ENCODE measurements at places on chromosomes 2 and 18.

- DNase-seq = no peak
Measured at GRCh38 chr2:69985688-69986087, 24.3 kb upstream of the ASPRV1 start.

DNA sequence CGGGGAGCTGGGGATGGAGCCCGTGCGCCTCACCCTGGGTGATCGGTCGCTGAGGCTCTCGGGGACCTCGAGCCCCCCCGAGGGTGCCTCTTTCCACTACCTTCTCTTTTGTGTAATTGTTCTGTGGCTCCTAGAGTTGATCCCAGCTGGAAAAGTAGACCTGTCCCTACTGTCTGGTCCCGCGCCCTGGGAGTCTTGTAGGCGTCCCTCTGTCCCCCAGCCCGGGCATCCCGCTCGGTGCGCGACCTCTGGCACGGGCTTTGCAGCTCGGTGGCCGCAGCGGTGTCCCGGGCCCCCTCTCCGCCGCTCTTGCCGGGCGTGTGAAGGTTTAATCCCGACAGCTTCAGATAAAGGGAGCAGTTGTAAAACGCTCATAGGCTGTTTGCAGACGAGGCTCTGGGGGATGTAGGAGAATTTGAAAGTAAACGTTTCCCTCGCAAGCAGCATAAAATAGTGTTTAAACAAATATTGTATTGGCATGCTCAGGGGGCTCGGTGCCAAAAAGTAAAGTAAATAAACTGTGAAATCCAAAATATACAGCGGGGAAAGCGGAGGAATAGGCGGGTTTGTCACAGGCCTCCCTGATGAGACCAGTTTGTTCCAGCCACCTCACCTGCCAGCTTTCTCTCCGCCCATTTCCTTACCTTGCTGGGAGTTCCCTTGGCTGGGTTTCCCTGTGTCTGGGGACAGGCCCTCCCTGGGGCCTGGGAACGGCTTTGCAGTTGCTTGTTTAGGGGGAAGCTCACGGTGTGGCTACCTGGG lies 1.9 kb downstream of the GLI2 start:
- no peak for DNase-seq

DNA sequence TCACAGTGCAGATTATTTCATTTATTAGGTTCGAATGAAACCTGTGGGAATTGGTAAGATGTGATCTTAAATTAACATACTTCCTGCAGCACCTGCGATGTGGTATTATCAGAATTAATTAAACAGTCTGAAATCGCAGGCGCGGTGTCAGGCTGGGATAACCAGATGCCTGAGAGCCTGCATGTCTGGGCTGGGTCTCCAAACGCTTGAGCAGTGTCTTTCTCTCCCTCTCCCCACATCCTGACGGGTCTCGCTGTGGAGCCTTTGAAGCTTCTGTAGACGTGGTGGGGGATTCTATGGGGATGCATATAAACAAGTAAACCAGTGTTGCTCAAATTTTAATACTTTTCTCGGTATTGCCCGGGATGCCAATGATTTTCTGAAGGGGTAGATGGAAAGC lies 366.2 kb upstream of the SPRED2 start:
- no peak for DNase-seq

DNA sequence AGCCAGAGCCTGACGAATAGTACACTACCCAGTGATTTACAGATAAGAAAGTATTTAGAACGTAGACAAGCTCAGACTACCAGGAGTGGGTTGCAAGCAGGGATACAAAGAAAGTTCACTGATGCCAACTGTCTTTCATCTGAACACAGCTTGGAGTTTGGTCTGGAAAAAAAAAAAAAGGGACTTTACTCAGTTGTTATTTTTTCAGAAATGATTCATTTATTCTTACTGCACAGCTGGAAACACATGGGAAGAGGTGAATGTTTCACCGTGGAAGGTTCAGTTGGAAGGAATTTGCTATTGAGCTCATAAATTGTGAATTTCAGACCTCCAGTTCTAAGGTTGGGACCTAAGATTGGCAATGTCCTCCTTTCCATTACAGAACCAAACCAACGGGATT lies 259.7 kb downstream of the ETAA1 start:
- no peak for DNase-seq

DNA sequence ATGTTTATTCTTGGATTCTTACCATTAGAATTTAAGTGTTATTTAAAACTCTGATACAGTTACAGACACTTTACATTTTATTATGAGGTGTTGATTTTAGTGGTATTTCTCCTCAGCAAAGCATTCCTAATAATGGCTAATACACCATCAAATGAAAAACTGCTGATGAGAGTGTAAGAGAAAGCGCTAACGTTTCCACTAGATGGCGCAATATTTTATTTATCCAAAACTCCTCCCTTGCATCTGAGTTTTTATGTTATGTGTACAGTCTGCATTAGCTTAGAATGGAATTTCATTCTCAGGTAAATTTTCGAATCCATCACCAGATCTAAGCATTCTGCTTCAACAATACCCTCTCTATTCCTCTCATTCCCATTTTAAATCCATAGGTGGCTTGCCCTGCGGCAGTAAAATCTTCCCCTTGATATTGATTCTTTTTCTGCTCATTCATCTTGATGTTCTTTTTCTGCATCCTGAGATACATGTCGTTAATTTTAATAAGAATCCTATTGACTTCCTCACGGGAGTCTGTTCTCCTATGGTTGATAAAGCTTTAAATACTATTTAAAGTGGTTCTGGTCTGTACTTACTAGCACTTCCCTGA lies 53.9 kb downstream of the PRKRA start:
- DNase-seq = no peak

GRCh38 chr2:190583507-190584337 lies 49.2 kb upstream of the NEMP2 start:
- no peak for DNase-seq

DNA sequence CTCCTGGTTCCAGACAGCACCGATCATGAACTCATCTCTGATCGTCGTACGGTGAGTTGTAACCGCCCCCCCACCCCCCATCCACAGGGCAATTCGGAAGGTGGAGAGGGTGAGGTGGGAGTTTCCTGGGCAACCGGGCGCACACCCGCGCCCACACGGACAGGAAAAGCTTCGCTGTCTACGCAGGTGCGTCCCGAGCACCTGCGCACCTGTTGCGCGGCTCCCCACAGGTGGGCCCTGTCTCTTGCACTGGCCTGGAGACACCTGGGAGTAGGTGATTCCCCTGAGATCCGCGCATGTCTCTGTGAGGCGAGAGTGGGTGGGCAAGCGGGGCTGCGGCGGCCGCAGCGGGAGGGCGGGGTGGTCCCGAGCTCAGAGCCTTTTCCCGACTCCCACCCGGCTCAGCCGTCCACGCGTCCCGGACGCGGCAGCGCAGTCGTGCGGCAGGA lies 459 bp upstream of the ATP6V1C2 start:
- DNase-seq = no peak

DNA sequence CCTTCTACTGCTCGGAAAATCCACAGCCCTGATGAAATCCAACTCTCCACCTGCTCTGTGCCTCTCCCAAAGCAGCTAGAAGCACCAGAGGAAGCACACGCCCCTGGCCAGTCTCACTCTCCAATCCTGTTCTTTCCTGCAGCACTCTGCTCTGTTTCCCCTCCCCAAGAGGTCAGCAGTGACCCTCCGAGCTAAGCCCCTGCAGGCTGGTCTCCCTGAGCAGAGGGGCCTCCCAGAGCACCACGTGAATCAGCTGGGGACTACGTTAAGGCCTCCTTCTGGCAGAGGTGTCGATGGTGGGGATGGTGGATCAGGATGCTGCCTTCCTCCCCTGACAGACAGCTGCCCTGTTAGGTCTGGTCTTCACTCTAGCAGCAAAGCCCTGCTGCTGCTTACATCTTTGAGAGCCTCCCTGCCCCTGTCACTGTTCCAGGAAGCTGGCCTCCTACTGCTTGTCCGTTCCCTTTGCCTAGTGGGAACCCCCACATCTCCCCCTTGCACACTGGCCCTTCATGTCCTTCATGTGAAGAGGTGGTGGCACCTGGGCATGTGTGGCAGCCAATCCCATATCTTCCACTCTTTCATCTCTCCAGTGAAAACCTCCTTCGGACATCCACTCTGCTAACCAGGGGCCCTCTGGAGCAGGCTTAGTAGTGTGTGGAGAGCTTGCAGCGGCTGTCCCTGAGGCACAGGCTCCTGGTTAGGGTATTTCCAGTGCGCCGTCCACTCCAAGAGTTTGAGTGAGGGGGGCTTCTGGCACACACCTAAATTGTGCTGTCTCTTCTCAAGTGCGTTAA lies 307.5 kb upstream of the HS6ST1 start:
- no peak for DNase-seq

- DNase-seq = no peak
Measured at GRCh38 chr2:206173147-206173546, 13.5 kb downstream of the EEF1B2 start.

DNA sequence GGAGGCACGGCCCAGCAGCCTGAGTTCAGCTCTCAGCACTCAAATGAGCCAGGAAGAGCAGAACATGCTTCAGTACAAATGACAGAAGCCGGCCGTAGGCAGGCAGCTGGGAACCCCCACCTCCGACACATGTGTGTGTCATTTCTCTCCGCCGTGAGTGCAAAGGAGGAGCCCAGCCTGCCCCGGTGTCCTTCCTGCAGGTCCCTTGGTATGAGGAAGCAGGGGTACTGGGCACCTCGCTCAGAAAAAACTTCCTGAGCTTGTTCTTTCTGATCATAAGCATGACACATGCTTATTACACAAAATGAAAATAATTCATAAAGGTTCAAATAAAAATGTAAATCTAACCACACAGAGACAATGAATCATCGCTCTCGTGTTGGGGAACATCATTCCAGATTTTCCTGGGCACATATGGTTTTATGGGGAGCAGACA lies 35.3 kb downstream of the KCNF1 start:
- no peak for DNase-seq

DNA sequence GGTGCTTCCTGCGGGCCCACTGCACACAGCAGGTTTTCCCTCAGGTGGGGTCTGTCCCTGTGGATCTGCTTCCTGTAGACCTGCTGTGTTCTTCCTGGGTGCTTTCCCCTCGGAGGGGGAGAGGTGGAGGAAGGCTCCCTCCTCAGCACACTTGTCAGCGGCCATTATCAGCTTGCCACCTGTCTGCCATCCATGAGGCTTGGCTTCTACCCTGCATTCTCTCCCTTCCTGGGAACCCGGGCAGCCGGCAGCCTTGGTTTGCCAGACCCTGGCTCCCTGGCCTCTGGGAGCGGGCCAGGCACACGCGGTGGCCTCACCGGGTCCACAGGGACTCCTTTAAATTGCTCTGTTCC lies 58.5 kb downstream of the INPP5D start:
- no peak for DNase-seq

GRCh38 chr18:78242806-78243205 lies 736.8 kb upstream of the SALL3 start:
- no peak for DNase-seq

- no peak for DNase-seq
Measured at GRCh38 chr2:154952346-154952980, 254.0 kb downstream of the KCNJ3 start.

DNA sequence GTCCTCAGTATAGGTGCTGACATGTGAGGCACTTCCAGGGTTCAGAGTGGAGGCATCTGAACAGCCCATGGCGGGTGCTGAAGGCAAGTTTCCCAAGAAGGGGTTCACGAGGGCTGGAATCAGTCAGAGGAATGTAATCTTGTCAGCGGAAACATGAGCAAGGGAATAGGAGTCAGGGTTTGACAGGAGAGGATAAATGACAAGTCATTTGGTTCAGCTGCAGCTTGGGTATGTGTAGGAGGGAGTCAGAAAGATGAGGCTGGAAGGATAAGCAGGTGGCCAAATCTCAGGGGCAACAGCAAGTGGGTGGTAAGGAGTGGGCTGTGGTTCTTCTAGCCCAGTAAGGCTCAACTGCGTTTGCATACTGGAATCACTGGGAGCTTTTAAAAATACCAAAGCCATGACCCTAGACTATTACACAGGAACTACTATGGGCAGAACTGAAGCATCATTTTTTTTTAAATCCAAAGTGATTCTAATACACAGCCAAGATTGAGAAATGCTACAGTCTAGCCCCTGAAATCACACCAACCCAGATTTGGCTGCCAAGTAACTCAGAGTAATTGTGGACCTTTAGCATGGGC lies 41.8 kb upstream of the NAB1 start:
- DNase-seq = no peak

DNA sequence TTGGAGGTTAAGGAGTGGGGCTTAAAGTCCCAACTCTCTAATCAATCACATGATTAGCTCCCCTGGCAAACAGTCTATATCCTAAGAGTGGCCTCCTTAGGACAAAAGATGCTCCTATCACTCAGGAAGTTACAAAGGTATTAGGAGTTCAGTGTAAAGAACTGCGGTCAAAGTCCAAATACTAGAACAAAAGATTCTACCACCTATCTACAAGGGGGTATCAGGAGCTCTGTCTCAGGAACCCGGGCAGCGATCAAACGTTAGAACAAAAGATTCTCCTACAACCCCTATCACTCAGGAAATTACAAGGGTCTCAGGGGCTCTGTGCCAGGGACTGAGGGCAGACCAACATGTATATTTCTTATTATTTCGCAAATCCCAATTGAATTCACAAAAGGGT lies 58.0 kb downstream of the DTNB start:
- no peak for DNase-seq

- DNase-seq = no peak
Measured at GRCh38 chr2:231684314-231685223, 23.8 kb upstream of the PTMA start.

- no peak for DNase-seq
Measured at GRCh38 chr2:212528106-212528856, 10.3 kb downstream of the ERBB4 start.

- no peak for DNase-seq
Measured at GRCh38 chr2:197195518-197195917, 115.1 kb downstream of the ANKRD44 start.

- peak; percentile 50 for DNase-seq
Measured at GRCh38 chr18:50315100-50315871, 27.8 kb upstream of the CXXC1 start.

GRCh38 chr2:74553892-74554819 lies at the start of the genes DOK1 and LOXL3:
Gene DOK1, plus strand, starts transcription at chr2:74554720. Its CDS starts 35 bp downstream, at chr2:74554755.
Gene LOXL3, minus strand, starts transcription at chr2:74553942. Its CDS starts 1,308 bp downstream, at chr2:74552634.
- peak; percentile 35 for DNase-seq

- DNase-seq = no peak
Measured at GRCh38 chr18:25237571-25238267, 114.2 kb downstream of the ZNF521 start.

DNA sequence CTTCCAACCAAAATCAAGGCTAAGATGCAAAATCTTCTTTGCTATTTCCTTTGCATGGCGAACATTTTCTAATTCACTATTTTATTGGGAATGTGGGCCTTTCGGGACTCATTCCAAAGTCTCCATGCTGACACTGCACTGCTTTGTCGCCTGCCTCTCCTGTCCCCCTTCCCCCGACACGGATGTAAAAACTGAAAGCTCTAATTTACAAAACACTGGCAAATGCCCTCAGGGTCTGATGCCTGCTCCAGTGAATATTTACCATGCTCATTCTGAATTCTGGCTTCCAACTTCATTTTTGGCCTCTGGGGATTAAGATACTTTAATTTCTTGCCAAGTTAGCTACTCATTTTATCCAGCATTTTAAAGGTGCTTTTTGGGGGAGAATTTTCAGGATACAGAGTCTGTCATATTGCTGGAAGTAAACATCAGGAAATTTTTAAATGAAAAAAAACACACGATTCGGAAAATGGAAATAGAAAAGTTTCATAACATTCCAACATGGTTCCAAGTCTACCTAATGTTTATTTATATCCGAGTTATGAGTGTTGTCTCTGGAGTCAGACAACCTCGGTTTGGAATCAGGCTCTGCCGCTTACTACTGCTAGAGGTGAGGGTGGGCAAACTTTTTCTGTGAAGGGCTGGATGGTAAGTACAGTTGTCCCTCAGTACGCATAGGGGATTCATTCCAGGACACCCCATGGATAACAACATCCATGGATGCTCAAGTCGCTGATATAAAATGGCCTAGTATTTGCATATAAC lies 14.6 kb upstream of the LTBP1 start:
- DNase-seq = no peak

Data from GM18507 (cell line).